HEK293T (cell line): ENCODE measurements at places on chromosomes 1 and 21.

GRCh38 chr1:79005945-79006344 is 585 bp downstream of the ADGRL4 start:
- no peak for DNase-seq

DNA sequence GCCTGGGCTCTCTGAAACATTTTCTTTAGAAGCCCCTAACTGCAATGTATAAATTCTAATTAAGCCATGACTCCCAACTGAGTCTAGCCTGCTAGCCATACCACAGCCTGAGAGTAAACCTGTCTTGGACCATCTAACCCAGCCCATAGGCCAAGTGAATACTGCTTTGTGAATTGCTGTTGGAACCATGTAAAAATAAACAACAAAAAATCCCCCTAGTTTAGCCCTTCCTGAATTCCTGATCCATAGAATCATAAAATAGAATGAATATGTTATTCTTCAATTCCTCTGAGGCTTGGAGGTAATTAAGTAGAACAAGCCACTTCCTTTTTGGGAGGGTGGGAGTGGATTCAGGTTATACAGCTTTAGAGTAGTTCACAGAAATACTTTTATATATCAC is 1496.4 kb downstream of the MRPL39 start:
- no peak for DNase-seq

DNA sequence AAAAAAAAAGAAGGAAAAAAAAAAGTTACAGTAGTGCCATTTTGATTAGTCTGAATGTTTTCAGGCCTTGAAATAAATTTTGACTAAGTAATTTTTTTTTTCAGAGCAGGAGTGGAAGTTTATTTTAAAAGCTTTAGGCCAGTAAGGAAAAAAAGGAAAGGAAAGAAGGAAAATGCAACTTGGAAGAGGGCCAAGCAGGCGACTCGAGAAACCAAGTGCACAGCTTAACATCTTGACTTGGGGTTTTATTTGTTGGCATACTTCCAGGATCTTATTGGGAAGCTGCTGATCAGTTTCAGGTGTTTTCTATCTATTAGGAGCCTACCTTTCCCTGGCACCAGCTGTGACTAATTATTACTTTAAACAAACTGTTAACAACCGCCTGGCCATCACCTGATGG is 41.7 kb downstream of the ATF3 start:
- DNase-seq, result no peak

GRCh38 chr1:116397728-116398127 is 24.7 kb downstream of the ATP1A1 start:
- DNase-seq, result no peak

DNA sequence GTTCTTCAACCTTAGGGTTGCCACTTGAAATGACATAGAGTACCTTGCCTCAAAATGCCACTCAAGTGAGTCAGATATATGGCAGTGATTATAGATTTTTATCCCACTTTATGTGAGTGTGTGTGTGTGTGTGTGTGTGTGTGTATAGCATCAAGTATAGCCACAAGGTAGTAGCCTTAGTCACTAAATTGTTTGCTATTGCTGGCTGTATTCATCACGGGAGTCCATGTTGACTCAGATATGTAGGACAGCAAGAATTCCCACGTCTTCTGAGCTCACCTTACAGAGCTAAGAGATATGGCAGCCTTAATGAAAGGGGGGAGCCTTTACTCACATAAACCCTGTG is 9.3 kb downstream of the ETS2 start:
- DNase-seq, result no peak

- DNase-seq, result no peak
Measured at GRCh38 chr1:165533254-165533653, 10.5 kb upstream of the LRRC52 start.

DNA sequence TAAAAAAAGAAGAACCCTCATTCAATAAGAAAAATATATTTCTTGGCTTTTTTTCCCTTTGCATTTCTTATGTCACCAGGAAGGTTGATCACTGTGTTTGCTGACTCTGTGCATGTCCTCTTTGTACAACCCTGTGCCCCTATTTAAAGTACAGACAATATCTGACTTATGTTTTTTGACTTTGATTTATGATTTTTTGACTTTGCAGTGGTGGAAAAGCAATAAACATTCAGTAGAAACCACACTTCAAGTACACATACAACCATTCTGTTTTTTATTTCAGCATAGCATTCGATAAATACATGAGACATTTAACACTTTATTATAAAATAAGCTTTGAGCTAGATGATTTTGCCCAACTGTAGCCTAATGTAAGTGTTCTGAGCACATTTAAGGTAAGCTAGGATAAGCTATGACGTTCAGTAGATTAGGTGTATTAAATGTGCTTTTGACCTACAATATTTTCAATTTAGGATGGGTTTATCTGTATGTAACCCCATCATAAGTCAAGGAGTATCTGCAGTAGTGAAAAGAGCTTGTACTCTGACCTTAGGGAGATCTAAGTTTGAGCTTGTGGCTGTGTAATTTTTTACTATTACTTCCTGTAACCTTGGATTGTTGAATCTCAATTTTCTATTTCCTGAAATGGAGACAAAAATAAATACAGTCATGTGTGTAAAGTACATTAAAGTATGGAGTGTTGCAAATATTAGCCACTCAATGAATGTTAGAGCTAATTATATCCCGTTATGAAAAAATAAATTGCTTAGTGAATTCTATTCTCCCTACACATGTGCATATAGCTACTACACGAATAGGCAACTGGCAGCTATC is 1.2 kb downstream of the RNASEL start:
- no peak for DNase-seq

DNA sequence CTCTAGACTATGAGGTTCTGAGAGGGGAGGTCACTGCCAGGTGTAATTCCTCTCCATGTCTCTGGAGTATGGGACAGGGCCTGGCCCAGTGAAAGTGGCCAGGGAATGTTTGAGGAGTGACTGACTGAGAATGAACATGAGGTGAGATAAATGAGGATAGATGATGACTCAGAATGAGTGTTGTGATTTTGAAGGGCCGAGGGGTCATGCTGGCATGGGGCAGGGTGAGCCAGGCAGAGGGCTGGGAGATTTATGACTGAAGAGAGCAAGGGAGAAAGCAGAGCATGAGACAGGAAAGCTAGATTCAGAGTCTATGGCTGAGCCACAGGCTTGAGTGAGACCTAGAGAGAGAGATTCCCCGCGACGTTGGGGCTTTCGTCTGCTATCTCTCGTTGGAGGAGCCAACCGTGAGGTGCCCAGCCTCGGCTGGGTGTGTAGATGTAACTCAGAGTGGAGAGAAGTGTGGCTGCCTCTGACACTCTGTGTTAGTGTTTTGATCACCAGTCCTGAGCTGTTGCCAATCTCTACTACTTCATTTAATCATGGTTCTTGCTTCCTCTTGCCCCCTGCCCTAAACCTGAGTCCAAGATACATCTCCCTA is 50.1 kb downstream of the FOXD2 start:
- DNase-seq, result no peak

- DNase-seq, result peak; percentile 91
Measured at GRCh38 chr1:44594871-44595735, 79.2 kb downstream of the TMEM53 start.

GRCh38 chr1:203402629-203403337 is 51.9 kb upstream of the FMOD start:
- no peak for DNase-seq

GRCh38 chr1:110211496-110212168 is 1.5 kb downstream of the KCNC4 start:
- no peak for DNase-seq

DNA sequence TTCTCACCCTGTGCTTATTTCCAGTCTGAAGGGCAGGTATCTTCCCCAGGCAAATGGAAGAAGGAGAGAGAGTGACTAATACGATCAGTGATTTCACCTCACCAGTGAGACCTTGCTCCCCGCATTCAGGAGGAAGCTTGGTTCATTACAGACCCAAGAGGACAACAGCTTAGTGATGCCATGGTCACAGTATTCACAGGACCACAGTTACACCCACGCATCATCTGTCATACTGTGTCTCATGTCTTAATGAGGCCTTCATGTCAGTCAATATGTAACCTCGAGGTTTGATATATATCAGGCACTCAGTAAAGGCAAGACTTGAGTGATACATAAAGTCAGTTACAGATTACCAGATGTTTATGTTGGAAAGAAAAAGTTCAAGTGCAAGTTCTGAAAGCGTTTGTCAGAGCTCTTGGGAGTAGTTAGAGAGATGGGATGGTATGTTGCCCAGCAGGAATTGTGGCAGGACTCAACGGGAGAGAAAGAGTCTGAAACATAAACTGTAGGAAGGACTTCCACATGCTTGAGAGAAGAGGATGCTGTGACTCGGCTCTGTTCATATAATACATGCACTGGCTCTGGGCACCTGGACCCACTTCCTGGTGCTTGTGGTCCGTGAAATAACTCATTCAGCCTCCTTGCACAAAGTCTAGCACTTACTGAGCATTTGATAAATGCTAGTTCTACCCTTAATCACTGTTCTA is 33.3 kb downstream of the GNPAT start:
- DNase-seq, result no peak

DNA sequence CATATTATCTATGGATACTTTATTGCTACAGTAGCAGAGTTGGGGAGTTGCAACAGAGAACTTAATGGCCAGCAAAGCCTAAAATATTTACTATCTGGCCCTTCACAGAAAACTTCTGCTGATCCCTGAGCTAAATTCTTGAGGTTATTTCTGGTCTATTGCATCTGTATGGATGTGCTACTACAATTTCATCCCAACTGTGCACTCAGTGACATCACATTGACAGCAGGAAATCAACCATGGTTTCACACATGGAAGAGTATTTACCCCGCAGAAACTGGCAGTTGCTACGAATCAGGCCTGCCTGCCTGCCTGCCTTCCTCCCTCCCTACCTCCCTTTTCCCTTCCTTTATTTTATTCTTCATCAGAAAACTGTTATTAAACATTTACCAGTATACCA is 12.1 kb downstream of the CLCA2 start:
- no peak for DNase-seq

DNA sequence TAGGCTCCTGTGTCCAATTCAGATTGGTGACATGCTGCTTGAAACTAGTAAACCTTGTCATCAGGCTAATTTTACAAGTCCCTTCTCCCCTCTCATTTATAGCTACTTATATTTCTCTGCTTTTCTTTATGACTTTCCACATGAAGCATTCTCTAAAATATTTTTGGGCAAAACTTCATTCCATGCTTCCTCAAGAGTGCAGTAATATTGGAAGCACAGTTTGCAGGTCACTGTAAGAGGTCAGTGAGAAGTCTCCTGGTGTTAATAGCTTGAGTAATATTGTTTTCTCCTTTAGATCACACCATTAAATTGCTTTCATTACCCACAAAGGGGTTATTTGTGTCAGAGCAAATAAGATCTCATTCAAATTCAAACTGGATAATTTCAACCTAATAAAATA is 46.6 kb downstream of the LPAR3 start:
- DNase-seq, result no peak

DNA sequence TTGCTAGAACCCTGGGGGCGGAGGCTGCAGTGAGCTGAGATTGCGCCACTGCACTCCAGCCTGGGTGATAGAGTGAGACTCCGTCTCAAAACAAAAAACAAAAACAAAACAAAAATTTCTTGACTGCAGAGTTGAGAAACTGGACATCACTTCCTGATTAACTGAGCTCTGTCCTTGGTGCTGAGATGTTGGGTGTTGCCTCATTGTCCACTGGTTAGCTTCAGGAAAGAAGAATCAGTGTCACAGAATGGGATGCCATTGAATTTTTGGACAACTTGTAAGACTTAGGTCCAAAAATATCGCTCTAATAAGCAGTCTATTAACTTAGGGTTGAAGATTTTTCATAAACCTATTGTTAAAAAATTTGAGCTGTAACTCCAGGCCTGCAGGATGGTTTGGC is 23.8 kb upstream of the KCNA10 start:
- peak; percentile 46 for DNase-seq

GRCh38 chr1:9822490-9822889 is 1.3 kb downstream of the CLSTN1 start:
- no peak for DNase-seq

DNA sequence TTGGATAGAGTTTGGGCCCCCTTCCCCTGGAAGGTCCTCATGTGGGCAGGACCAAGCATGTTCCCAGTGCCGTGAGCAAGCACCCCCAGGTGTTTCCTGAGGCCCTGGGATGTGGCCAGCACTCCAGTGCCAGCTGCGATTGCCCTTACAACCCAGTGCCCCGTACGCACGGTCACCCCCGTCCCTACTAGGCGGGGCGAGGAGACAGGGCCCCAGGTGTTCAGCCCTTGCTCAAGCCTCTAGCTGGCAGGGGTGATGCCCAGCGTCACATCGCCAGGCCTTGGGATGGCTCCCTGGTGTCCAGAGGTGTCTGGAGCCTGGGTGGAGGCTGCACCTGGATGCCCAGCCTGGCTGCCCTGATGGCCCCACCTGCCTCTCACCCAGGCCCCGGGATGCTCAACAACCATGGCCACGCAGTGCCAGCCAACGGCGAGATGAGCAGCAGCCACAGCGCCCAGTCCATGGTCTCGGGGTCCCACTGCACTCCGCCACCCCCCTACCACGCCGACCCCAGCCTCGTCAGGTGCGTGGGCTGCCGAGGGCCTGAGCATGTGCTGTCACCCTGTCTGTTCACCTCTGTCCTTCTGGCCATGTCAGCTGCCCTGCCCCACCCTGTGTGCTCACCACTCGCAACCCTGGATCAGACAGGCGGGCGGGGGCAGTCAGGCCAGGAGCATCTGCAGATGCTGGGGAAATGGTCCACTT is 21.6 kb upstream of the CCDC27 start:
- DNase-seq, result no peak

DNA sequence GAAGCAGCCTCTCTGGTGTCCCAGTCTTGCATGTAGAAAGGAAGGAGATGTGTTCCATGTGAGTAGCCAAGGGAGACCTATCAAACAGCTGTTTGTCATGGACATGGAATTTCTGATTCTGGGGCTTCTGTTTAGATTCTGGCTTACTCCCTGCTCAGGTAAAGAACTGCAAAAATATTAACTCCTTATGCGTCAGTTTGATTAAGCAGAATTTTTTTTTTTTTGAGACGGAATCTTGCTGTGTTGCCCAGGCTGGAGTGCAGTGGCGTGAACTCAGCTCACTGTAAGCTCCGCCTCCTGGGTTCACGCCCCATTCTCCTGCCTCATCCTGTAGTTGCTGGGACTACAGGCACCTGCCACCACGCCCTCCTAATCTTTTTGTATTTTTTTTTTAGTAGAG is 6.8 kb downstream of the ARV1 start:
- no peak for DNase-seq

DNA sequence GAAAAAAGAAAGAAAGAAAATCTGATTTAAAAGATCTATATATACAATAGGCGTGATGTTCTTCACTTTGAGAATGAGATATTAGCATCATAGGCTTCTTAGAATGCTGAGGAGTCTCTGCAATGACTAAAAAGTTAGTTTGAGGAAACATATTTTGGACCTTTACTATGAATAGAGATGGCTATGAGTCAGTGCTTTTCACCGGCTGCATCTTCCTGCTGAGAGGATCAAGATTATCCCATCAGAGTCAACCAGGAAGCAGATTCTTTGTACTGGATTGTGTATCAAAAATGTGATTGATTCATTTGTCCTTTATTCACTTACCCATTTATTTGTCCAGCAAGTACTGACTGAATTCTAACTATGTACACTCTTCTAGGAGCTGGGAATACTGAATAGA is 144.2 kb downstream of the KCNK2 start:
- no peak for DNase-seq
